Activated CD4-positive, alpha-beta T cell treated with anti-CD3 and anti-CD28 coated beads for 24 hours (primary cell): ENCODE measurements at places on chromosomes 2 and 18.

- DNase-seq: no peak
These were observed 67.1 kb downstream of the BAZ2B start for GRCh38 chr2:159549234-159549633.

DNA sequence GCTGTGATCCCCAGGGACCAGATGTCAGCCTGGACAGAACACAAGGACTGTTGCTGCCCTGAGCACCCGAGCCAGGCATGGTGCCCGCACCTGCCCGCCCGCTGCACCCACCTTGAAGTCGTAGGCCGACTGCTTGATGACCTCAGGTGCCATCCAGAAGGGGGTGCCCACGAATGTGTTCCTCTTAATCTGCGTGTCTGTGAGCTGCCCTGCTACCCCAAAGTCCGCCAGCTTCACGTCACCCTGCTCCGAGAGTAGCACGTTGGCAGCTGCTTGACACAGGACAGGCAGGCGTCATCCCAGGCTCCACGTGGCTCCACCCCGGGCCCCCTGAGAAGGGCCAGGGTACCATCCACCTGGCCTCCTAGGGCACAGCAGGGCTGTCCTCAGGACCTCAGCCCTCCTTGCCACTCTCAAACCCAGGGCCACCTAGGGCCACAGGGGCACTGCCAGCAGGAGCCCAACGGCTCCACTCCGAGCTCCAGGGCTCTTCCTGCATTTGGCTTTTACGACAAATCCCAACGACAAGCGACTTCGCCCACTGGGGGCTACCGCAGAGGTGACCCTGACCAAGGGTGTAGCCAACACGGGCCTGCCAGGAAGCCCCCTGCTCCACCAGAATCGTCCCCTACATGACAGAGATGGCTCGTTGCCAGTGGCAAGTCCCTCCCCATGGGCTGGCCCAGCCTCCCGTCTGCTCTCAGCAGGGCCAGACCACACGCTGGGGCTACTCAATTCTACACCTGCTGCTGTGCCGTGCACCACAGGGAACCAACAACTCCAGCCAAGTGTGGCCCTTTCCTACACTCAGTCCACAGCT, 9.0 kb downstream of the STK25 start:
- DNase-seq: no peak

GRCh38 chr2:57177176-57177575, 869.4 kb upstream of the VRK2 start:
- DNase-seq: no peak

DNA sequence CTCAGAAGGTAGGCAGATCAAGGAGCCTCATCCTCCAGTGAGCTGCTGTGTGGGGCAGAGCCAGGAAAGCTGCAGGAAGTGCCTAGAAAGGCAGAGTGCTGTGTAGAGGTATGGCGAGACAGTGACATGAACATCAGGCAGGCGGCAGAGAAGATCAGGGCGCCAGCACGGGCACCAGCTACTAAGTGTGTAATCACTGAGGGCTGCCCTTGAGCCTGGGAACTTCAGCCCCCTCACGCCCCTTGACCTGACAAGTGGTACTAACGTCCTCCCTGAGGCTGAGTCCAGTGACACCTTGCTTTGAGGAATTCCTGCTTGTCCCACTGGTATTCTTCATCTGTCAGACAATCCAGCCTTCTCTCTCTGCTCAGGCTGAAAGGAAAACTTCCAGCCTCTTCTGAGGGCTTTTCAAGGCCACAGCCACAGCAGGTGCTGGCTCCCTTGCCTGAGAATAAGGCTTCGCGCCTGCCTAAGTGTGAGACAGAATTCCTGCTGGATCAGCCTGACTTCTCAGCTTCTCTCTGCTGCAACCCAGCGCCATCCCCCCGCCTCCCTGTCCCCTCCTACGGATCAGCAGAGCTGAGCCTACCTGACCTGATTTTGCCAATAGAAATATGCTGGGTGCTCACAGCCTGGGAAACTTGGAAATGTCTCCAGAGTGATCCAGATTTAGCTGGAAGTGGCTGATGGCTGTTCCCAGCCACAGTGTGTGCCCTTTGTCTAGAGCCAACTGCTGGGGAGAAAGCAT, 148.0 kb downstream of the SMAD7 start:
- no peak for DNase-seq

DNA sequence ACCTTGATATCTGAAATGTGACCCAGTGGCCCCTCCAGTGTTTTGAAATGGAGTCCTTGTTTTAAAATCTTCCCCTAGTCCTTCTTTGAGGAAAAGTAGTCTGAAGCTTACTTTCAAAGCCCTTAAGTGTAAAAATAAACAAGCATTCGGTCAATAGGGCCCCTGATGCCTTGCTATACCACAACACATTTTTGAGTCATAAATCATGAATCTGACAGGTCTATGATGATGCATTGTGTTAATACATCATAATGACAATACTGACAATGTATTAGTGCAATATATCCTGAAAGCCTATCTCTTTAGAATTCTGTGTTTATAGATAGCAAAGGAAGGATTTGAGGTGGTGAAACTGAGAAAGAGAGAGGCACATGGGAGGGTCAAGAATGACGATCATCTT, 464.2 kb downstream of the MEIS1 start:
- no peak for DNase-seq

GRCh38 chr2:158489366-158490112, 32.8 kb downstream of the PKP4 start:
- no peak for DNase-seq

DNA sequence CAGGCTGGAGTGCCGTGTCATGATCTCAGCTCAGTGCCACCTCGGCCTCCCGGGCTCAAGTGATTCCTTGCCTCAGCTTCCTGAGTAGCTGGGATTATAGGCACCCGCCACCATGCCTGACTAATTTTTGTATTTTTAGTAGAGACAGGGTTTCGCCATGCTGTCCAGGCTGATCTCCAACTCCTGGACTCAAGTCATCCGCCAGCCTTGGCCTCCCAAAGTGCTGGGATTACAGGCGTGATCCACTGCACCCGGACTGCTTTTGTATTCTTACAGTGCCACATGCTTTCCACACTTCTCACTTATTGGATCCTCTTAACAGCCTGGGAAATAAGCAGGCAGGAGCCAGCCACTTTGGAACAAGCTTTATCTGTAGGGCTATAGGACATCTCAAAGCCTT, 25.3 kb upstream of the BCL2L11 start:
- no peak for DNase-seq

- no peak for DNase-seq
These were observed 56.9 kb upstream of the TMEM178A start for GRCh38 chr2:39608686-39609441.
